ENCODE measurements at places on chromosomes 2 and 18.

- DNase-seq: no peak
Measured at GRCh38 chr2:207497596-207497995, 32.2 kb upstream of the CREB1 start.

- DNase-seq: no peak
Measured at GRCh38 chr2:12504443-12504842, 212.3 kb upstream of the TRIB2 start.

DNA sequence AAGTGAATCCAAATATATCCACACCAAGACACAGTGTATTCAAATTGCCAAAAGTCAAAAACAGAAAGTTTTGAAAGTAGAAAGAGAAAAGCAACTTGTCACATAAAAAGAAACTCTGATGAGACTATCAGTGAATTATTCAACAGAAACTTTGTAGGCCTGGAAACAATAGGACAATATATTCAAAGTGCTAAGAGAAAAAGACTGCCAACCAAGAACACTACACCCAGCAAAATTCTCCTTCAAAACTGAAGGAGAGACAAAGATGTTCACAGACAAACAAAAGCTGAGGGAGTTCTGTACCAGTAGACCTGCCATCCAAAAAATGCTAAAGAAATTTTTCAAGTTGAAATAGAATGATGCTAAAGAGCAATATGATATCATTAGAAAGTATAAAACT, 69.6 kb downstream of the GYPC start:
- DNase-seq: no peak

DNA sequence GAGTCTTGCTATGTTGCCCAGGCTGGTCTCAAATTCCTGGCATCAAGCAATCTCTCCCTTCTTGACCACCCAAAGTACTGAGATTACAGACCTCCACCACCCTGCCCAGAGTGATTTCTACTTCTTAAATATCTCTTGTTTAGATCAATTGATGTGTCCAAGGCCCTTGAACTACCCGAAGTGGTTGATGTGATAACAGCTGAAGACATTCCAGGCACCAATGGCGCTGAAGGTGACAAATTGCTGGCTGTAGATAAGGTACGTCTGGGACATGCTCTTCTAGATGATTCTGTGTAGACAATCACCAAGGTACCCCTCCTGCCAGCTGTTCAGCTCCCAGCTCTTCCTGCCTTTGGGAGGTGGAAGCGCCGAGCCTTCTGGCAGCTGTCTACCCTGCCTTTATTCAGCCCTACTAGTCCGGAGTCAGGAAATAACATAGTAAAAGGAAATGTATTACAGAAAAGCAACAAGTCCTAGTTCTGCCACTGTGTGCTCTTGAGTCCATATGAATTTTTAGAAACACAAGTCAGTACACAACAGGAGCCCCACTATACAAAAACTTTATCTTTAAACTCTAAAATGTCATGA, 61.3 kb upstream of the BZW1 start:
- DNase-seq: no peak

DNA sequence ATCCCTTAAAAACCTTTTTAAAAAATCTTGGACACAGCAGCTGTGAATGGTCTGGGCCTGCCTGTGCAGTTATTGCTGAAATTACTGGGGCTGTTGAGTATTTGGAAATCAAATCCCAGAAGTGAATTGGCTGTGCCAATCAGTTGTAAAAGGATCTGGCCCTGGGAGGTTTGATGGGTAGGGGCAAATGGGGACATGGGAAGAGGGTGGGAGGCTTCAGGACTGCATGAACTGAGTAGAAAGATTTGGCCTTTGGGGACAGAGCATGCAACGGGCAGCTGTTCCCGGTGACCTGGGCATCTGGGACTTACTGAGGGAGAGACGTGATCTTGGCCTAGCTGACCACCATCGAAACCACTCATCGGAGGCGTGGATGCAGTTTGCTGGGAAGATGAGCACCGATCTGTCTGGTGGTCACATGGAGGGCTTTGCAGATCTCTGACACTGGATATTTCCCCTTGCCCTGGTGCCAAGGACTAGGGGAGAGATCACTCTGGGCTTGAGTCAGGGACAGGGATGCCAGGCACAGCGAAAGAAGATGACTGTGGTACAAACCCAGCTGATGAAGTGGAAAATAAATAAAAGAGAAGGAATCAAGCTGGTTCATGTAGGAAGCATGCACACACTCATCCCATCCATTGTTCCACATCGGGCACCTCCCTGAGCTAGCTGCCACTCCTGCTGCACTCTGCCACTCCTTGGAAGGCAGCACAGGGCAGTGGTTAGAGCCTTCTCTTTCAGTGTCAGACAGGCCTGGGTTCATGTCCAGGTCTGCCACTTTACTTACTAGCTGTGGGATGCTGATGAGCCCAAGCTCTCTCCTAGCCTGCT, 58.4 kb downstream of the SEMA4F start:
- DNase-seq: no peak

DNA sequence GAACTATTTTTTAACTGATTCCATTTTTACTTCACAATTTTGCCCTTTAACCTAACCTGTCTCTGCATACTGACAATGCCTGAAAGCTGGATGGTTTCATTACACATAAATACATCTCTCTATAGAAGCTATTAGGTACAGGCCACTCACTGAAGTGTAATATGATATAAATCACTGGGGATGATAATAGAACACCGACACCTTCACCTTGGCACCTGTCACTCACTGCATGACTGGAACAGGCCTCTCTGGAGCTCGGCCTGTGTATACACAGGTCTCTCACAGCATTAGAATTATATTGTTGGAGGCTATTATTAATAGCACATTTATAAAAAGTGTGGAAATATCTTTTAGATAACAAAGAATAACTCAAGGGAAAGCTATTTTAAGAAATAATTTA, 138.2 kb downstream of the TMEM131 start:
- DNase-seq: no peak

DNA sequence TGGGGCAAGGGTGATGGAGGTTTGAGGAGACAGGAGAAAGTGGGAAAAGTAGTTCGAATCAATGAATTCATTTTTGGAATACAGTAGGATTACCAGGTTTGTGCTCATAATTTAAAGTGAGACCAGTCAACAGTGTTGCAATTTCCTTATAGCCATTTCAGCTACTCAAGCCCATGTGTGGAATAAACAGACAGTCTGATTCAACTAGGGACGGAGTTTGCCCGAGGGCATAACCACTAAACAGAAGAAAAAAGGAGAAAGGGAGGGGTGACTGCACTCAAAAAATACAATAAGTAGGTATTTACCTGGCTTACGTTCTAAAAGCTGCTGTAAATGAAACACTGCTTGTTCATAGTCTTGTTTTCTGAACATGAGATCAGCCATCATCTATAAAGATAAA, 55.2 kb downstream of the TTC21B start:
- no peak for DNase-seq
